NCI-H774 (cell line): ENCODE measurements at places on chromosomes 1 and 21.

DNA sequence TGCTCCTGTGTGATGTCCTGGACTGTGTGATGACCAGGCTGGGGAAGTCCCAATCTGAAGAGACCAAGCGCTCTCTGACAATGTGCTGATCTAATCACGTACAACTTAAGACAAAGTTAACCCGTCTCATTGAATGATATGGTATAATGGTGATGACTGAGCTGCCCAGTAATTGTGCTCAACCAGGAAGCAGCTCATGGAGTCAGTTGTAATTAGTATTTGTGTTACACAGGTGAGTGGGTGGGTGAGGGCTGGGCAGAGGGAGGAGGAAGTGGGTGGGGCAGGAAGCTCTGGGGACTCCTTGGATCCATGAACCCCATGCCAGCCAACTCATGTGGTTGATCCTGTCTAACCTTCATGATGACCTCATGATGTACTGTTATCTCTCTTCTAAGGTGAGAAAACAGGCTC lies 8.7 kb upstream of the ECE1 start:
- DNase-seq: no peak

DNA sequence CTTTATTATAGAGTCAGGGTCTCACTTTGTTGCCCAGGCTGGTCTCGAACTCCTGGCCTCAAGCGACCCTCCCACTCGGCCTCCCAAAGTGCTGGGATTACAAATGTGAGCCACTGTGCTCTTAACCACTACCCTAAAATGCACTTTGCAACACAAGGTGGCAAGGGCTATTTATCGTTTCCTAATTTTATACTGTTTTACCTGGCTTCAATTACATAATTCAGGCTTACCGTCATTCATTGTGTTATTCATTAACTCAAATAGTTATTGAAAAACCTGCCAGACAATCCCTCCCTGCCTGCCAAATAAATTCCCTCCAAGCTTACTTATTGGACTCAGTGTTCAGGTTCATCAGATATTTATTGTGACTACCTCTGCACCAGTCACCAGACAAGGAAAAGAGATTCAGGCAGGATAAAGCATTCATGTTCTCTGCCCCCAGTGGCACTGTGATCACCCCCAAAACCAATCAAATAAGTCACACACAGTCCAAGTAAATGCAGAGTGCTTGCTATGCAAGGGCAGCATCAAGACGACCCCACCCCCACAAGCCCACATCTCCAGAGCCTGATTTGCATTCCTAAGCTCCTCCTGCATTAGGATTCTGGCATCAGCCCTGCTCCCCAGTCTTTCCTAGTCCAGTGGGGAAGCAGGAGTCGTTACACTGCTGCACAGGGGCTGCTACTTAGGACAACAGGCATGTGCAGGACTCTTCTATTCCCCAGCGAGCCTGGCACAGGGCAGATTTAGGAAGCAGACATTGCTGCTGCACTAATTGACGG lies 8.1 kb downstream of the PAQR7 start:
- DNase-seq: no peak

- DNase-seq: no peak
Observed at GRCh38 chr1:218755128-218755527, 410.0 kb downstream of the TGFB2 start.

- DNase-seq: no peak
Observed at GRCh38 chr1:107691540-107691939, 273.4 kb downstream of the VAV3 start.

DNA sequence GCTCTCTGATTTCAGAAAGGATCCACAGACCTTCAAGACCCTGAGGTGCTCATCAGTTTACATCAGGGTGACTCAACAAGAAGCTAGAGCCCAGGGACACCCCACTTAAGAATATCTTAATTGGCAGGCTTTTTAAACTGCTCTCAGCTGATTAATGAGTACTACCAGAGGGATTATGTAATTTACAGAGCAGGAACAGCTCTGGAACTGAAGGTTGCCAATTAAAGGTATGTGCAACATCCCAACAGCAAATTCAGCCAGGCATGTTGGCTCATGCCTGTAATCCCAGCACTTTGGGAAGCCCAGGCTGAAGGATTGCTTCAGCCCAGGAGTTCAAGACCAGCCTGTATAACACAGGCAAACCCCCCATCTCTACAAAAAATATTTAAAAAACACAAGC lies 295.7 kb downstream of the SETD4 start:
- no peak for DNase-seq

- DNase-seq: no peak
Observed at GRCh38 chr1:19582318-19582717, 61.8 kb upstream of the NBL1 start.

GRCh38 chr1:33349081-33349759 lies 28.3 kb upstream of the A3GALT2 start:
- peak; percentile 74 for DNase-seq

DNA sequence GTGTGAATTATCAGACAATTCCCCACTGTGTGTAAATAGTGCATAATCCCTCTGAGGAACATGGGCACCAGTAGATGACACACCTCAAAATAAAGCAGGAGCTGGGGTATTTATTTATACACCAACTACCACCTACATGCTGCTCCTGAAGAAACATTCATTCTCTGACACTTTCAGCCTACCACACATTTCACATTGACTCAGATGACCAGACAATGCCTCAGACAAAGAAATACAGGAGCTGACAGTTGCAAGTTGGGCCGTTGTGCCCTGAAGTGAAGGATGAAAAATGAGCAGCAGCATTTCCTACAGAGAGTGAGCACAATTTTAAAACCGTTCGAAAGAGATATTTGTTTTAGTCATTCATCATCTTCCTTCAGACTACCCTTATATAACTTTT lies 63.2 kb downstream of the RGS2 start:
- DNase-seq: no peak

- DNase-seq: no peak
Observed at GRCh38 chr1:226497276-226497833, 51.2 kb upstream of the STUM start.
